ENCODE measurements at places on chromosomes 5 and 9.

DNA sequence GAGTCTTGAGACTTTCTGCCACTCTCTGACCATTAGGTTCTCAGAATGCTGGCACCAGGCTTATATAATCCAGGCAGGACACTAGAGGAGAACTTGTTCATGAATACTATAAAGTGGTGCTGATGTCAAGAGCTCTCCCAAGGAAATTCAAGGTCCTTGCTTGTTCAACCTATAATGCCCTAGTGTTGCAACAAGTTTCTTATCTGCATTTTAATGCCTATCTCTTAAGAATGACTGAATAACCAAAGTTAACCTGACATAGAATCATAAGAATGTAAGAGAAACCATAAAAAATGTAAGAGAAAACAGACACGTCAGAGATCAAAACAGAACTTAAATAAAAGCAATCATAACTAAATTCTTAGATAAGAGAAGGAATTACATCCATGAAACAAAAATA, 640.8 kb upstream of the SGCD start:
- DNase-seq: peak; percentile 66

GRCh38 chr5:93610581-93611272, 27.7 kb downstream of the NR2F1 start:
- DNase-seq: no peak

GRCh38 chr9:135605238-135605781, 34.0 kb downstream of the GLT6D1 start:
- no peak for DNase-seq

DNA sequence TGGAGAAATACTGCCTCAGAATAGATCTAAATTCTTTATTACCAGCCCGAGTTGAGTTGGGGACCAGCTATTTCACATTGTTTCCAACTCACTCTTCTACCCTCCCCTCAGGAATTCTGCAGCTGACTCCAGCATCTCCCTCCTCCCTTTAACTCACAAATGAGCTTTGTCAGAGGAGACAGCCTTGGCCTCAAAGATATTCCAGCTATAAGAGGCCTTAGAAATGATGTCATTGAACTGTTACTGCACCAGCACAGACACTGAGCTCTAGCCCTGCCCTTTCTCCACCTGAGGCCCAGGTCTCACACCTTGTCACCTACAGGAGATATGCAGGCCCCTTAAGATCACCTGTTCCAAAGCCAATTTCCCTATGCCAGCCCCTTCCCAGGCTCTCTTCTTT, 78.4 kb upstream of the ATP10B start:
- DNase-seq: no peak

DNA sequence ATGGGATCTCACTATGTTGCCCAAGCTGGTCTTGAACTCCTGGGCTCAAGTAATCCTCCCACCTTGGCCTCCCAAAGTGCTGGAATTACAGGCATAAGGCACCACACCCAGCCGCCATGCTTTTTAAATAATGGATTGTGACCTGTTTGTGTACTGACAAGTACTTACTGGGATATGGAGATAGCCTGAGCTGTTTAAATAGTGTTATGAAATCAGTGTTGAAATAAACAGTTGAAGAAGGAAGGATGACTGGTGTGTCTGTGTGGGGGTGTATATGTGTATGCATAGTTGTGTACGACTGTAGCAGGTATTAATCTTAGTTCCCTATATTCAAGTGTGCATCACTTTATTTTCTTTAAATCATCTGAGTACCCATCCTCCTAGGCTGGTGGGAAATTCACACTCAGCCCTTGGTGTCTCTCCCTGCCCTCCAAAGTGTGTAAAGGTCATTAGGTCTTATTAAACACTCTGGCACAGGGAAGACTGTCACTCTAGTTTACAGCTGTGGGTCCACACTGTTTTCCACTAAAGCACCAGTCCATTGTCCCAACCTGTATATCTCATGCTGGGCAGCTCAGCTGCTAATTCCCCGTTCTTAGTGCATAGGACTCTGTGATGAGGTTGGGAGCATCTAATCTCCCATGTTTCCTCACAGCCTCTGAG, 91.0 kb downstream of the SNX18 start:
- no peak for DNase-seq

GRCh38 chr5:151523335-151523734, 67.8 kb downstream of the FAT2 start:
- DNase-seq: peak; percentile 56

DNA sequence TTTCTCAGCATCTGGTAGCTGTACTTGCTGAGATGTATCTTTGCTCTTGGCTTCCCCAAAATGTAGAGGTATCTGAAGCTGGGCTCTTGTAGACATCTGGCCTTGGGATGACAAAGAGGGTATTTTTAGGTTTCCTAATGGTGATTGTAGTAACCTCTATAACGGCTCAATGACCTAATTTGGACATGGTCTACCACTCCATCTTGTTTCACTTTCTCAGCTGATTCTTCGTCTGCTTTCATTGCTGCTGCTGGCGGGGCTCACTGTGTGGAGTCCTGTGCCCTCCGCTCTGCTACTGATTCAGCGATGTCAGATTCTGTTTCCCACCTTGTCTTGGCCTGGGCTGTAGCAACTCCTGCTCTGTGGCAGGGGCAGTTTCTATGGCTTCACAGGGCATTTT, 12.7 kb upstream of the MARCHF11 start:
- DNase-seq: no peak
